ENCODE measurements at places on chromosomes 1 and 21. TPM values are rescaled to one million over a fixed set of nuclear protein-coding genes. Genes with fewer than 3 reads are reported as not detected.

Gene RNU1-1
- total RNA-seq = not detected

Gene CFHR4
- not detected for total RNA-seq

Gene UAP1
- 36.2 TPM for total RNA-seq

Gene ISG20L2
- 38.1 TPM for total RNA-seq

Gene HAO2
- total RNA-seq = not detected

Gene OR2L3
- total RNA-seq = not detected

Gene NTRK1
- 0.15 TPM for total RNA-seq

All from A549 treated with AZD2906 at 1 μM for 4 hours (cell line).